MCF 10A (cell line): ENCODE measurements at places on chromosomes 2 and 18.

- no peak for DNase-seq
Observed at GRCh38 chr2:20220806-20221554, 4.0 kb downstream of the SDC1 start.

DNA sequence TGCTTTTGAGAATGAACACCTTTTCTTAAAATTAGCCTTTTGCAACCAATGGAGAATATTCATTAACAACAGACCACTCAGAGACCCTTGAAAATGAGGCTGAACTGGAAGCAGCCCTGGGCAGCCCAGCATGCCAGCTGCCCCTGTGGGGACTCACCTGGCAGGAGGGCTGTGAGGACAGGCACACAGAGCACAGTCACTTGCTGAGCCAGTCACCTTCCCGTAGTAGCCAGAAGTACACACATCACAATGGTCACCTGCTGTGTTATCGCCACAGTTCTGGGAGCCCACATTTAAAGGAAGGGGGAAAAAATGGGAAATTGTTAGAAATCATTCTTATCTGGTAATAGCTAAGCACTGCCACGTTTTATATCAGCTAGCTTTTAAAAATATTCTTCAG, 115.5 kb downstream of the LAMA1 start:
- DNase-seq, result no peak

DNA sequence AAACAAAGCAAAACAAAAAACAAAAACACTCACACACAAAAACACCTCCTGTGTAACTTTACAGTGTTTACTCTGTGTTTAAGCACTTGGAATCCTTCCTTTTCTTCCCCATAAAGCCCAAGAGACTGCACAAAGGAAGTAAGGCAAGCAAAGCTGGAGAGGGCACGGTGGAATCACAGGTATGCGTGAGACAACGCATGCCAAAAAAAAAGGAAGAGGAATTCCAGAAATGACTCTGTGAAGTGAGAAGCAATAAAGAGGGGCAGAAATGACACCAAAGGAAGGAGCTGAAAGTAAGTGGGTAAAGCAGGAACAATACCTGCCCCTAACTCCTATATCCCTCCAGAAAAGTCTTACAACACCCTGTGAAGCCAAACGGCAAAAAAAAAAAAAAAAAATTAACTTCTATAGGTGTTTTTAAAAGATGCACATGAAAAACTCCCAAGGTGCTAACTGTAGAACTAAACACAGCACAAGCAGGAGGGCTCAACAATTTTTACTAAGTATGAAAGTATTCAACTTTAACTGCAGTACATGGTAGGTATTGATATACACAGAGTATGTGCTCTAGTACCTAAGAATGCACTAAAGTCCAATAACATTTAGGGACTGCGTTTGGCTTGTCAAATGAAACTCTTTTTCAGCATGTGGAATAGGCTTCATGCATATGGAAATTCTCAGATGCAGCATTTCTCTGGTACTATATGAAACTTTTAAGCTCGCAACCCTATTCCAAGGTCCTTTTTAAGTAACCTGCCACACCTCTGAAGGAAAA, 9.1 kb downstream of the RND3 start:
- peak; percentile 60 for DNase-seq

DNA sequence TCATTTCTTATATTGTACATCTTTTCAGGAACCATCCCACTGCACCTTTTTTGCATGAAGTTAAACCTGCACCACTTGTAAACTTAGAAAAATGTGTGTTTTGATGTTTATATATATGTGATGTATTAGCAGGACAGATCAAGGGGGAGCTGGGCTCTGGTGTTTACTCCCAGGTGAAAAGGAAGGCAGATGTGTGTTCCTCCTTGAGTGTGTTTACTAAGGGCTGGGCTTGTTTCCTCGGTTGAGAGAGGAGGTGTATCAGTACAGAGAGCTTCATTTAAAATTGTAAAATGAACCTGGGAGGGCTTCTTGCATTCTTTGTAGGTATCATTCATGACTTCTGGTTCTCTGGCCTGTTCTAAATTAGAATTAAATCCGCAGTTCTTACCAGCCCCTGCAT, 14.8 kb downstream of the LPIN1 start:
- no peak for DNase-seq

DNA sequence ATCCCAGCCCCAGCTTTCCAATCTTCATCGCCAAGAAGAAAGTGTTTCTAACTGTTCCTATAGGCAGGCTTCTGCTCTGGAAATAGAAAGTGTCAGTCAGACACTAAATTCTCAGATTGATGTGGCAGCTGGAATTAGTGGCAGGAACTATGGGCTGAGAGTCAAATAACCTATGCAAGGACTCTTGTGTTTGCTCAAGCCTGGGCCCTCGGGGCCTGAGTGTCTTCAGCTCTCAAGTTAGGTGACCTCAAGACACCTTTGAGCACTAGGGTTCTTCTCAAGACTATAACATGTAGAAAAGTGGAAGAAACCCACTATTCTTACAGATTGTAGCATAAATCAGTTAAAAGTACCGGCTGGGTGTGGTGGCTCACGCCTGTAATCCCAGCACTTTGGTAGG, 694.5 kb downstream of the RNF144A start:
- DNase-seq, result no peak
